Uterus (tissue), 4 donors: ENCODE measurements at places on chromosomes 12 and 14.
A peak's percentile ranks its signal among the peaks of the same experiment; 100 is the strongest.

- DNase-seq, result no peak
Observed at GRCh38 chr14:41718477-41719166, 111.9 kb downstream of the LRFN5 start.

- DNase-seq, result no peak
Observed at GRCh38 chr12:15520844-15521243, 198.5 kb downstream of the PTPRO start.

- peak; percentile 19 for DNase-seq
Observed at GRCh38 chr12:42779186-42779859, 189.8 kb upstream of the PRICKLE1 start.

- no peak for DNase-seq
Observed at GRCh38 chr12:58029260-58029659, 87.9 kb downstream of the ATP23 start.

- no peak for DNase-seq
Observed at GRCh38 chr14:58133739-58134138, 18.3 kb downstream of the ARMH4 start.

DNA sequence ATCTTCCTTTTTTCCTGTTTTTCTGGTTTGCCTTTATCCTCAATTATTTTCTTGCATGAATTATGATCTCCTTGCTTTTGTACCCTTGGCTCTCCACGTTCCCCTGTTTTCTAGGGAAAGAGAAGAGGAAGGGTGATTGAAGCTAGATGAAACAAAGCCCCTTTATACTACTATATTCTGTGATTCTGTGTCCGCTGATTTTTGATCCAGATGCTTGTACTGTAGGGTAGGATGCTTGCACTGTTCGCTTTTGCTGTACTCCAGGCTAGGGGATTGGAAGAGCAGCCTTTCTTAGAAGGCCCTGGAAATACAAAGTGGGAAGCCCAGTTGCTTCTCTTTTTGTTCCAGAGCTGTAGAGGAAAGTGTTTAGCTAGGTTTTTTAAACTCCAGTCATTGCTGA, 35.1 kb upstream of the KLHDC2 start:
- no peak for DNase-seq

GRCh38 chr12:62264706-62265105, 4.5 kb downstream of the USP15 start:
- DNase-seq, result no peak

- no peak for DNase-seq
Observed at GRCh38 chr12:52003016-52003550, 3.7 kb upstream of the TAMALIN start.

DNA sequence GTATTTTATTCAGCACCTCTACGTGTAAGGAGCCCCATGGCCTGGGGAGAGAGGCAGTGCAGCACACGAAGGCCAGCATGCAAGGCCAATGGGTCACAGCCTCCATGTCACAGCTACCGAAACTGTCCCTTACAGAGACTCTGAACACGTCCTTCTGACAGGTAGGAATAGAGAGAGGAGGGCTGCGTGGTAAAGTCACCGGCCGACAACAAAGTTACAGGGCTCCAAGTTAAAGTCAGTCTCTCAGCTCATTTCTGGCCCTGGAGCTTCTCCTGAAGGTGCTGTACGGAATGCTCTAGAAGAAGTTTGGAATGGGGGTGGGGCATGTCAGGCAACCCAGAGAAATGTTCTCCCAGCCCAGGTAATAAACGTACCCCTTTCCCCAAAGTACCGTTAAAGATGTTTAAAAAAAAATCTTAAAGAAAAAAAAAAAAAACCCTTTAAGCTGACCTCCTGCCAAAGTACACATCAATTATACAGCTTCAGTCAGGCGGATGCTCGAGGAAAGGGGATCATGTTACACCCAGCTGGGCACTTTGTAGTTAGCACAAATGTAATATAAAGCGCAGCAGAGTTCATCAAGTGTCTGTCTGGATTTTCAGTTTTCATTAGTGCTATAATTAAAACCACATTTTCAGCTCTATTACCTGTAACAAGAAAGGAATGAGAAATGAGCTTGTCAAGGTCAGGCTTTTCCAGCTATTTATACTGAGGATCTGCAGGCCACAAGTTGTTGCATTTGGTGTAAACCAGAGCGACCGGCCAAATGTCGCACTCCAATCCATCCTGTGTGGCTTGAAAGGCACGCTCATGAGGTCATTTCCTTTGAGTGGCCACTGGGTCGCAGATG, 53.3 kb upstream of the CDKN3 start:
- DNase-seq, result no peak
